Activated CD4-positive, CD25-positive, alpha-beta regulatory T cell treated with anti-CD3 and anti-CD28 coated beads, Interleukin-2, amount 50 U/mL, for 16 hours (primary cell): ENCODE measurements at places on chromosomes 13 and 19.

GRCh38 chr19:12465211-12465610 is 19.4 kb downstream of the ZNF709 start:
- DNase-seq = no peak

DNA sequence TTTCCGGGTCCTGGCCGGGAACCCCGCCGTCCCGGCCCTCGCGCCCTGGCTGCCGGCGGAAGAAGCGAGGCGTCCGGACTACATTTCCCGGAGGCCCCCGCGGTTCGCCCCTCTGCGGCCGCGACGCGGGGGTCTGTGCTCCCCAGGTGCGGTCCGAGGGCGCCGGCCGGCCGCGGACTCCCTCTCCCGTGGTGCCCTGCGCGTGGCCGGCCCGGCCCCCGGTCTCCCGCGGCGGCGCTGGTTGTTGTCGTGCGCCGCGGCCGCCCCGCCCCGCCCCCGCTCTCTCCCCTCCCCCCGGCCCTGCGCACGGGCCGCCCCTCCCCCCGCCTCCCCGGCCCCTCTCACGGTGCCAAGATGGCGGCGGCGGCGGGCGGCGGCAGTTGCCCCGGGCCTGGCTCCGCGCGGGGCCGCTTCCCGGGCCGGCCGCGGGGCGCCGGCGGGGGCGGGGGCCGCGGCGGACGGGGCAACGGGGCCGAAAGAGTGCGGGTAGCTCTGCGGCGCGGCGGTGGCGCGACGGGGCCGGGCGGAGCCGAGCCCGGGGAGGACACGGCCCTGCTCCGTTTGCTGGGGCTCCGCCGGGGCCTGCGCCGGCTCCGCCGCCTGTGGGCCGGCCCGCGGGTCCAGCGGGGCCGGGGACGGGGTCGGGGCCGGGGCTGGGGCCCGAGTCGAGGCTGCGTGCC is at the start of gene KMT2B:
TSS of gene KMT2B (plus strand) at position 339 of the 680 bp plus-strand sequence. CDS start at position 355, 16 bp downstream.
- no peak for DNase-seq

- no peak for DNase-seq
These were observed 687.1 kb downstream of the PCDH17 start for GRCh38 chr13:58318495-58319167.

- DNase-seq = no peak
These were observed 43.4 kb upstream of the MEDAG start for GRCh38 chr13:30862707-30863106.

DNA sequence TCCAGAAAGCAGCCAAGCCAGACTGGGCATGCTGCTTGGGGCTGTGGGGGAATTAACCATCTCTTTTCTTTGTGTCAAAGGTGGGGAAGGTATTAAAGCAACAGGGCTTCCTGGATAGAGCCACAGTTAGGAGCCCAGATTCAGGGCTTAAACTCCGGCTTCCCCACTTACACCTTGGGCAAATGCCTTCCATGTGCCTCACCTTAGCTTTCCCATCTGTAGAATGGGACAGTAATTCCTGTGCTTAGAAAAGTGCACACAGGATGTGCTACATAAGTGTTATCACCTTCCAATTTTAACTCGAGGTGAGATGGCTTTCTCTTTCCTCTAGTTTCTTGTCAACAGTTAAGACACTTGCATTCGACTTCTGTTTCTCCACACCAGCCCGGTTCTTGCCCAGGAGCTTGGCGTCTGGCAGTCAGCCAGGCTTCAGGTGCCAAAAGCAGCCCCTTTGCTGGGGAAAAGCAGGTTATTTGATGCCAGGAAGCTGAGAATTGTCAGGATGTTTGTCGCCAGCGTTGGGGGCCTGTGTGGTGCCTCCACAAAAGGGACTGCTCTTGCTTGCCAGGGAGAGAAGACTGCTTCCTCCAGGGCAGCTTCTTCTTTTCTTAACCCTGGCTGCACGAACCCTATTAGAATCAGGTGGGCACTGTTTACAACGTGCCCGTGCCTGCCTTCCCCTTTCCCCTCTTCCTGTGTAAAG is 79.2 kb downstream of the SIPA1L3 start:
- DNase-seq = no peak

DNA sequence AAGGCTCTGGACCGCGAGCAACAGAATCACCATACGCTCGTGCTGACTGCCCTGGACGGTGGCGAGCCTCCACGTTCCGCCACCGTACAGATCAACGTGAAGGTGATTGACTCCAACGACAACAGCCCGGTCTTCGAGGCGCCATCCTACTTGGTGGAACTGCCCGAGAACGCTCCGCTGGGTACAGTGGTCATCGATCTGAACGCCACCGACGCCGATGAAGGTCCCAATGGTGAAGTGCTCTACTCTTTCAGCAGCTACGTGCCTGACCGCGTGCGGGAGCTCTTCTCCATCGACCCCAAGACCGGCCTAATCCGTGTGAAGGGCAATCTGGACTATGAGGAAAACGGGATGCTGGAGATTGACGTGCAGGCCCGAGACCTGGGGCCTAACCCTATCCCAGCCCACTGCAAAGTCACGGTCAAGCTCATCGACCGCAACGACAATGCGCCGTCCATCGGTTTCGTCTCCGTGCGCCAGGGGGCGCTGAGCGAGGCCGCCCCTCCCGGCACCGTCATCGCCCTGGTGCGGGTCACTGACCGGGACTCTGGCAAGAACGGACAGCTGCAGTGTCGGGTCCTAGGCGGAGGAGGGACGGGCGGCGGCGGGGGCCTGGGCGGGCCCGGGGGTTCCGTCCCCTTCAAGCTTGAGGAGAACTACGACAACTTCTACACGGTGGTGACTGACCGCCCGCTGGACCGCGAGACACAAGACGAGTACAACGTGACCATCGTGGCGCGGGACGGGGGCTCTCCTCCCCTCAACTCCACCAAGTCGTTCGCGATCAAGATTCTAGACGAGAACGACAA is 1.8 kb downstream of the PCDH17 start:
- no peak for DNase-seq

- DNase-seq = no peak
These were observed 19.7 kb upstream of the IPO5 start for GRCh38 chr13:97933776-97934175.

DNA sequence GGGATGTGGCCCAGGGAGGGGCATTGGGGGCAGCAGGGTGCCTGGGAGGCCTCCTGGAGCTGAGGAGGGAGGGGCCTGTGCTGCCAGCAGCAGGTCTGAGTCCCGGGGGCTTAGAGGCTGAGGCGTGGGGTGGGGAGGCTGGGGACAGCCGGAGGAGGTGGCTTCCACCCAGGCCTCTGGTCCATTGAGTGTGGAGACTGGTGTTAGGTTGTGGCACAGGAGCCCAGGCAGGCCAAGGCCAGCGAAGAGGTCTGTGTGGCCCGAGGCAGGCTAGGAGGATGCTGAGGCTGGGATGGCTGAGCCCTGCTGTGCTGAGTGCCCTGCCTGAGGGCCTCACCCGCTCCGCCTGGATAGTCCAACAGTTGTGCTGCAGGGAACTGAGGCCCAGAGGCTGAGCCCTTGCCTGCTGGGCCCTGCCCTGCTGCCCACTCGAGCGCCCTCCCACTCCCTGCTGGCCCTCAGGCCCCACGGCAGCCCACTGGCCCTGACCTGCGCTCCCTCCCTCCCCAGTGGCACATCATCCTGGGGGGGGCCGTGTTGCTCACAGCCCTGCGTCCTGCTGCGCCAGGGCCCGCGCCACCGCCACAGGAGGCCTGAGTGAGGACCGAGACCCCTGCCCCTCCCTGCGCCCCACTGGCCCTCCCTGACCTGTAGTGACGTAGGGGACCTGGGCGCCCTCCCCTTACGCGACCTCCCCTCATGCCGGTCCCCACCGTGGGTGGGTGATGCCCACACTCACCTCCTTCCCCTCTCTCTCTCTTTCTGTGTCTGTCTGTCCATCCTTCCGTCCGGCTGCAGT is 4.9 kb upstream of the GARIN5A start:
- no peak for DNase-seq

DNA sequence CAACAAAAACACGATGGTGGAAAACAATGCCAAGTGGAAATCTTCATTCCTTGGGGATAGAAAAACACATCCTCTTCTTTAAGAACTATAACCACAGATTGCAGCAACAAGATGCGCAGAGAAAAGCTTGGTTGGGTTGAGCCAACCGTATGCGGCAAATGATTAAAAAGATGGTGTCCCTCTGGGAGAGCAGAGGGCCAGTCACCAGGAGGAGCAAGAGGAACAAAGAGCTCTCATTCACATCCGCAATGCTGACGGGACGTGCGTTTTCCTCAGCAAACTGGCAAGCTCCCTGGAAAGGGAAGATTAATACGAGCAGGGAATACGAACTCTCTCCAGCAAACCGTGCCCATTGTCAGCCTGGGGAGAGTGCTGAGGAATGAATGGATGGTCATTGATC is 141.6 kb downstream of the KATNAL1 start:
- DNase-seq = no peak

- DNase-seq = no peak
These were observed 27.5 kb downstream of the TBC1D4 start for GRCh38 chr13:75454497-75454896.

DNA sequence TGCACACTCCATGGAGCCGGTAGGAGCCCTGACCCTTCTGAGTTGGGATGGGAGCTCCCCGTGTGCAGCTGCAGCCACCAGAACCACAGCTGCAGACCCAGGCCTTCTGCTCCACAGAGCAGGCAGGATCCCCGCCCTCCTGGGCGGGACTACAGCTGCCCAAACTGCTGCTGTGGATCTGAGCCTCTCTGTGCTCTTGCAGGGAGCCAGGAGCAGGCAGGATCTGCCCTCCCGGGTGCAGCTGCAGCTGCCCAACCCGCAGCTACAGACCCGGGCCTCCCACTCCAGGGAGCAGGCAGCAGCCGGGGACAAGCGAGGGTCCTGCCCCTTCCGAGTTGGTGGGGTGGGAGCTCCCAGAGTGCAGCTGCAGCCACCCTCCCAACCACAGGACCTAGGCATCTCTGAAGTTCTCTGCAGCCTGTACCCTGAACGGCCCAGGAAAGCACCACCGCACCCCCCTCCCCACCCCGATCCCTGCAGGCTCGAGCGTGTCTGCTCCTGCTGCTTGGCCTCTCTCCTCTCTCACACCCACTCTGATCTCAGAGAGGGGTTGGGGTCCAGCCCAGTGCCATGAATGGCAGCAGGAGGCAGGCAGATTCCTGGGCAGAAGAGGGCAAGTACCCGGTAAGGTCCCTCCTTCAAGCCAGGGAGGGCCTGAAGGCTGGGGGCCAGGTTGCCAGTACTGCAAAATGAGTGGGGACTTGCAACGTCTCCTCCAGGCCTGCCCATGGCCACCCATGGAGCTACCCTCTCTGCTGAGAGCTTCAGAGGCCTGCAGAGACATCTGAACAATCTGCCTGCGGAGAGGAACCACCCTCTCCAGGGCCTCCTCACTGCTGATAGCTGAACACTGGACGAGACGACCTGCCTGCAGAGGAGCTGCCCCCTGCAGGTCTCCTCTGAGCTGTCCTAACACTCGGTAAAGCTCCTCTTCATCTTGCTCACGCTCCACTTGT is 16.4 kb upstream of the EMP3 start:
- no peak for DNase-seq

DNA sequence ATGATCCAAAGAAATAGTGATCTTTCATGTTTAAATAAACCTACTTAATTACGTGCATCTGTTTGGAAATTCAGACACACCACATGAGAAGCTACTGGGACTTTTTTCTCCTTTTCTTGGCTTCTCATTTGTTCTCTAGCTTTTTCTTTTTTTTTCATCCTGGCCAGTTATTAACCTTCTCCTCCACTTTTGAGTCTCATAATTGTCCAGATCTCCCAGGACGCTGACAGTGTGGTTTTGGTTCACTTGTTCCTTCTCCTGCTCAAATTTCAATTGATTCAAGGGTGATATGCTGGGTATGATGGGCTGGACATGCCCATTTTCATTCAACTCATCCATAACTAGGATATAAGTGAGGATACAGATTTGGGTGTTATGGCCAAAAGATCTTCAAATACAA is 152.3 kb downstream of the TM9SF2 start:
- DNase-seq = no peak

DNA sequence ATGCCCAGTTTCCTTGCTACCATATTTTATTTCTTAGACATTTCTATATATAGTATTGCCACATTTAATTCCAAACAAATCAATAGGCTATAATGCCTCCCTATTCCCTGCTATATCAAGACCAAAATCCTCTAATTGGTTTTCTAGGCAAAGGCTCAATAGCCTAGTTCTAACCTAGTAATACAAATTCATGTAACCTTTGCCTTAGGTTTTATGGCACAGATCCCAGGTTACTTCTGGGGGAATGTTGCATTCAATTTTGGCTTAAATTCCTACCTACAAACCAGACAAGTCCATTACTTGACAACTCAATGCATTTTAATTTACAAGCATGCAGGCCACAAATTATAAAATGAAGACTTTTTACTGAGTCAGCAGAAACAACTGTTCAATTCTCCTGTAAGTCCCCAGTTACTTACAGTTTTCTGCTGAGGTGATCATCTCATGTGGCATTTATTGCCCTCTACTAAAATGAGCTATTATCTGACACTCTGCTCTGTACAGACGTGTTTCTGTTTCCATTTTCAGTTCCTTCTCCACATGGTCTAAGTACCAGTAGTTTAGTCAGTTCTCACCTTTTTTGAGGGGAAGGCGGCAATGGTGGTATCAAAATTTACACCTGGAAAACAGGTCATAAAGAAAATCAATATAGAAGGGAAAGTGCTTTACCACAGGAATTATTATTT is 11.7 kb downstream of the KCNRG start:
- no peak for DNase-seq

GRCh38 chr13:33870046-33870668 is 52.2 kb downstream of the RFC3 start:
- DNase-seq = no peak

DNA sequence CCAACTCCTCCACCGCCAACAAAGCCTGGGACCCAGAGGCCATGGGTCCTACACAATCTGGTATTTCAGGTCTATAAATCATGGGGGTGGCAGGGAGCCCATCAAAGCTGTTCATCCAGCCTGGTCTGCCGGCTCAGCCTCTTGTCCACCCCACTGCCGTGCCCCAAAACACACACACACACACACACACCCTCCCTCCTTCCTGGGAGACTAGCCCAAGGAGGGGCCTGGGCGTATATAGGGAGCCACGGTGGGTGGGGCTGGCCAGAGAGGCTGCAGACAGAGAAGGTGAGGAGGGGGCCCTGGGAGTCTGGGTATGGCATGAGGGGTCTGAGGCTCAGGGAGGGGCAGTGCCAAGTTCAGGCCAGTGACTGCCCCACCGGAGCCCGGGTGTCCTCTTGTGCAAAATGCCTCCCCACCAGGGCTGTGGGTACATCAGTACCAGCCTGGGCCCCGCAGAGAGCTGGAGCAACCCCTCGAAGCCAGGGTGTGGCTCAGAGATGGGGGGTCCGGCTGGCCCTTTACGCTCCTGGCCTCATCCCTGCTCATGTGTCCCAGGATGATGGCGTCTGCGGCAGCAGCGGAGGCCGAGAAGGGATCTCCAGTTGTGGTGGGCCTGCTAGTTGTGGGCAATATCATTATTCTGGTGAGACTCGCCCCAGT is at the start of gene UPK1A:
TSS of gene UPK1A (plus strand) at position 267 of the 663 bp plus-strand sequence. CDS start at position 563, 296 bp downstream.
- DNase-seq = no peak

- no peak for DNase-seq
These were observed 283.3 kb downstream of the FOXO1 start for GRCh38 chr13:40383132-40383531.

- no peak for DNase-seq
These were observed 15.3 kb upstream of the GPR183 start for GRCh38 chr13:99322297-99323103.
